ENCODE measurements at places on chromosomes 7 and 10.

GRCh38 chr7:74094224-74095101 lies 10.9 kb downstream of the LIMK1 start:
- DNase-seq: no peak

GRCh38 chr7:92657391-92657790 lies 67.2 kb upstream of the FAM133B start:
- DNase-seq: no peak

- DNase-seq: no peak
Measured at GRCh38 chr7:44401692-44402091, 76.3 kb upstream of the CAMK2B start.

DNA sequence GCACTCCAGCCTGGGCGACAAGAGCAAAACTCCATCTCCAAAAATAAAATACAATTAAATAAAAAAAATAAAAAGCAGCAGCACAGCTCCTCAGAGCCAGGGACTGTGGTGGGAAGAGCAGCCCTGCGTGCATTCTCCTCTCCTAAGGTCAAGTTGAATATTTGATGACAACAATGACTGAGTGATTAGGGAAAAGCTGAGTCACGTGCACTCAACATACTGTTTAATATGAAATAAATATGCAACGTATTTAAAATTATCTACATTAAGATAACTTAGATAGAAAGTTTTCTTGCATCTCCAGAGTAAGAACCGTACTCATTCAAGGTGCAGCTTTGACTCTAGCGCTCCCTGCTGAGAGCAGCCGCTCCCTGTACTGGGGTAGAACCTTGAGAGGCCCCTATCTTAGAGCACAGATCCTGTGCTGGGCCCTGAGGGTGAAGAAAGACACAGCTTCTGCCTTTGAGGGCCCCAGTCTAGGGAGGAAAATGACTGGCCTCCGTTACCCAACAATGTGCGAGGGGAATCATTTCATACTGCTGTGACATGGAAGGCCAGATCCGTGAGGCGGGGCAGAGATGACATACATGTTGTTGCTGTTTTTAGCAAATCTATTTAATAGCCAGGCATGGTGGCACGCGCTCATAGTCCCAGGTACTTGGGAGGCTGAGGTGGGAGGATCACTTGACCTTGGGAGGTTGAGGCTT lies 81.1 kb downstream of the SVIL start:
- DNase-seq: no peak

DNA sequence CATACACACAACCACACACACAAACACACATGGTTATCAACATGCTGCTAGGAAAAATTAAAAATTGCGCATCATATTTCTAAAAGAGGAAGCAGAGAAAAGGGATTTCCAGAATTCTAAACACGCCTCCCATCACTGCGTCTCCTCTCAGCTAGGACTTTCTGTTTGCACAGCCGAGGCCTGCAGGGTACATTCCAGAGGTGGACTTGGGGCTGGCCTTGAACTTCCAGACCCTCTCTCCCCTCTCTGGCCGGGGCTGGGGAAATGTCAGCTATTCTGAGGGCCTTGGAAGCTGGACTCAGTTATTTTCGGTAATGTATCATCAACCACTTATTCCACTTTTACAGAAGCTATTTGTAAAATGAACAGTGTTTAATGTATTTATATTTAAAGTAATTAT lies 168.7 kb downstream of the GALNT17 start:
- DNase-seq: no peak

- DNase-seq: no peak
Measured at GRCh38 chr10:119401671-119402395, 140.7 kb downstream of the RGS10 start.
